Chondrocyte (in vitro differentiated cells): ENCODE measurements at places on chromosomes 1 and 21.

- no peak for DNase-seq
Observed at GRCh38 chr1:186491336-186491735, 30.4 kb upstream of the PDC start.

GRCh38 chr1:30405081-30405480, 318.3 kb downstream of the MATN1 start:
- no peak for DNase-seq

- no peak for DNase-seq
Observed at GRCh38 chr1:27605796-27606707, 2.1 kb upstream of the AHDC1 start.

DNA sequence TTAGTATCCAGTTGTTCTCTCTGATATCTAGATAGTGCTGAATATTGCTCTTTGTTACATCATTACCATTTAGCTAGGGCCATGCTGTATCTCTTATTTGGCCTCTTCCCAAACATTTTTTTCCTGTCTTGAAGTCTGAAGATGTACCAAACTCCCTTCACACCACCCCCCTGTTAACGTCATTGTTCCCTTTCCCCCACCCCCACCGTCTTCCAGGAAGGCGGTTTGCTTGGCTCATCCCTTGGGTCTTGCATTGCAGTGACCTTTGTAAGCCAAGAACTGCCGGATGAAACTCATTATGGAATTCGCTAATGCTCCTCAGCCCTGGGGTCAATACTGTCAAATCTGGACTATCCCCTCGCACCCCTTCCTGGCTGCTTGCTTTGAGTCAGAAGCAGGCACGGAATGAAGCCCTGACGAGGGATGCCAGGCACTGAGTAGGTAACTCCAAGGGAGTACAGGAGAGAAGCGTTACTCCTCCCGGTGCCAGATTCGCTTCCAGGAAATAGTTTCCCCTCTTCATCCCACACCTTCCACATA, 283.1 kb downstream of the TM2D1 start:
- no peak for DNase-seq

DNA sequence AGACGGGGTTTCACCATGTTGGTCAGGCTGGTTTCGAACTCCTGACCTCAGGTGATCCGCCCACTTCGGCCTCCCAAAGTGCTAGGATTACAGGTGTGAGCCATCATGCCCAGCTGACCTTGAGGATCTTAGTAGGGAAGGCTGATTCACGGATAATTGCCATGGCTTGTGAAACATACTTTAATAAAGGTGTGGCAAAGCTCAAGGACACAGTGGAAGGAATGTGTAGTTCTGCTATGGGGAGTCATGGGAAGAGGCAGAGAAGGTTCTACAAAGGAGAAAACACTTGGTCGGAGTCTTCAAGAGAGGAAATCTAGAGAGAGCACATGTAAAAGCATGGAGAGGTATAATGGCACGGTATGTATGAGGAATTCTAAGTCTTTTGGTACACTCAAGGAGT, 12.7 kb upstream of the PTCH2 start:
- DNase-seq, result no peak

DNA sequence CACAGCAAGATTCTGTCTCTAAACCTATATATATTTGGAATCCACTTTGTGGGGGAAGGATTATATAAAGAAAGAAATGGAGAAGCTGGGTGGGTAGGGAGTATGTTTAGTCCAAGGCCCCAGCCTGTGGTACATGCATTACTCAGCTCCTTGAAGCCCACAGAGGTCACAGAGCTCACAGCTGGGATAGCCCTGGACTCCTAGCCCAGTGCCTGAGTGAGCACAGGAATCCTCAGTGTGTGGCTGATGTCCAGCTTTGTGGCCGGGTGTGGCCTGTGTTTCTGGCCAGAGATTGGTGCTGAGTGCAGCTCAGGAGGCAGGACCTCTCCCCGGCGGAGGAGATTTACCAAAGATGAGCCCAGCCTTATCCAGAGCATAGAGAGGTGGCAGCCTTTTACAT, 7.6 kb downstream of the CAPN9 start:
- DNase-seq, result no peak

- DNase-seq, result no peak
Observed at GRCh38 chr1:109225308-109225707, 11.6 kb downstream of the SARS1 start.

DNA sequence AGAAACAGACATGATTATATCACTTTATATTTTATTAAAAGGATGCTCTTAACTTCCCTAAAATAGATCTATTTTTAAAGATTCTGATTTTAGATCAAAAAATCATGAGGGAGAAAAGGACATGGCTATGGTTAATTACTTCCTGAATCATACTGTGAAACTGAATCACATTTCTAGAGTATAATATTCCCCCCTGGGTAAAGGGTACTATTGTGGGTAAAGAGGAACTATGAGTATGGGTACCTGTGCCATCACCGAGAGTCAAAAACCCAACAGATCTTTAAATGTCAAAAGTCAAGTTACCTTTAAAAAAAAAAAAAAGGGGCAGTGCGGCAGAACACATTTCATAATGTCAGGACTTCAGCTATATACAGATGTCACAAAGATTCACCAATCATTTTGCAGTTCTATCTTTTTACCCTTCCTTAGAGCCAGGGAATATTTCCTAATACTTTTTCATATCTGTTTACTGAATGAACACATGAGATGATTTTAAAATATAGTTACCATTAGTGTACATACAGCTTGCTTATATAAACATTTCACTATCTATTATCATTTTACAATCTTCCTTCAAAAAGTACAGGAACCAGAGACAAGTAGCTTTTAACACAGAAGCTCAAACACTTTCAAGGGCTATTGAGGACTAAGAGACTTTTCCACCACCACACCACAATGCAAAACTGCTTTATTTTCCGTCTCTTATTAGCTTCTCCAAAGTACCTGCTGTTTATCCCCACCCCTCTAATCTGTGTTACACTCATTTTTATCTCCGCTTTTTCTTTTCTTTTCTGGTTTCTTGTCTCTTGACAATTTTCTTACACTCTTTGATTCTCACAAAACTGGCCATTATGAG, 45.0 kb downstream of the EVI5 start:
- DNase-seq, result no peak

GRCh38 chr1:91582431-91582921, 81.8 kb downstream of the CDC7 start:
- no peak for DNase-seq

DNA sequence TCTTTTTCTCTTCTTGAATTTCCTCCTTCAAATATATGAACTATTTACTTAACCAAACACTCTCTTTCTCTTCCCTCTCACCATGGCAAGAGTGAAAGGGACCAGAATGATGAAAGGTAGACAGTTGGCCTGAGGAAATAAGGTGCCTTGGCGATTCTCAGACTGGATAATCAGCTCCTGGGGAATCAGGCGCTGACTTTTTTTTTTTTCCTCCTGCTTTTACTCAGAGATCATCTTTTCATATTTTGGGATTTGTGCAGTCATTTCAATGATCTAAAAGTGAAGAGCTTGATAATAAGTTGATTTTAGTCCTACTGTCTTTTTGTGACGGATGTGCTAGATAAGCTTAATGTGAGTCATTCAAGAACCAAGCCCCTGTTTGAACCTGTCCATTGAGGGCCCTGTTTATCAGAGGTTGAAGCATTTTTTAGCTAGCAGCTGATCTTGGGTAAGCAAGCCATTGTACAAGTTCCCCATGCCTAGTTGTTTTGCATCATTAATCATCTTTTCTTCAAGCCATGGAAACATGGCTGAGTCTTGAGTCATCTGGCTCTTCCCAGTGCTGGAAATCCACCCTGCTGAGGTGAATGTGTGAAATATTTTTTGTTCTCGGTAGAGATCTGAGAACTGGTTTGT, 40.8 kb downstream of the ITSN1 start:
- no peak for DNase-seq

DNA sequence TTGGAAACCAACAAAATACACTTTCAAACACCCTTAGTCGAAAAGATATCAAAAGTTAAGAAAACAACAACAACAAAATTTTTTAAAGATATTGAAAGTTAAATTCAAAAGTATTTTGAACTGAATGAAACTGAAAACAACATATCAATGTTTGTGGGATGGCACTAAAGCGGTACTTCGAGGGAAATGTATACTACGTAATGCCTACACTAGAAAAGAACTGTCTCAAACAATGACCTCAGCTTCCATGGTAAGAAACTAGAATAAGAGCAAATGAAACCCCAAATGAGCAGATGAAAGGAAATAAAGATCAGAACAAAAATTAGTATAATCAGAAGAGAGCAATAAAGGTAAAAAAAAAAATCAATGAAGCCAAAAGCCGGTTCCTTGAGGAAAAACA, 6.1 kb downstream of the CBR1 start:
- DNase-seq, result no peak

GRCh38 chr1:52179073-52179472, 37.2 kb downstream of the ZFYVE9 start:
- no peak for DNase-seq

- no peak for DNase-seq
Observed at GRCh38 chr1:159862557-159862956, at the start of gene VSIG8. VSIG8 (minus strand) TSS chr1:159862657; CDS start chr1:159862521, 136 bp downstream.

GRCh38 chr1:109432336-109432735, 6.1 kb upstream of the PSMA5 start:
- no peak for DNase-seq

DNA sequence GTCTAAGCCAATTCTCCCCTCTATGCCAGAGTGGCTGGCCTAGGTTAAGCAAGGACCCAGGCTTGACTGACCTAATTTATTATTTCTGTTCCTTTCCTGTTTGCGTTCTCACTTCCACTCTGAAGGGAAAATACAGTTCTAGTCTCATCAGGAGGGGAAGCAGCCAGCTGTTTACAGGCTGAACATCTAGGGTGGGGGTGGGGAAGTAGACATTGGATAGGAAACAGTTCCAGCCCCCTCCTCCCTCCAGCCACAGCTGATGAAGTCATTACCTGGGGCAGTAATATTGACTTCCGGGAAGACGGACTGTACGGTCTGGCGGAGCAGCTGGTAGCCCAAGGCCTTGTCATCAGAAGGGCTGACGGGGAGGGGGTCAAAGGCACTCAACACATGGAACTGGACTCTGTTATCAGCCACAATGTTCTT, 17.6 kb downstream of the PM20D1 start:
- no peak for DNase-seq

DNA sequence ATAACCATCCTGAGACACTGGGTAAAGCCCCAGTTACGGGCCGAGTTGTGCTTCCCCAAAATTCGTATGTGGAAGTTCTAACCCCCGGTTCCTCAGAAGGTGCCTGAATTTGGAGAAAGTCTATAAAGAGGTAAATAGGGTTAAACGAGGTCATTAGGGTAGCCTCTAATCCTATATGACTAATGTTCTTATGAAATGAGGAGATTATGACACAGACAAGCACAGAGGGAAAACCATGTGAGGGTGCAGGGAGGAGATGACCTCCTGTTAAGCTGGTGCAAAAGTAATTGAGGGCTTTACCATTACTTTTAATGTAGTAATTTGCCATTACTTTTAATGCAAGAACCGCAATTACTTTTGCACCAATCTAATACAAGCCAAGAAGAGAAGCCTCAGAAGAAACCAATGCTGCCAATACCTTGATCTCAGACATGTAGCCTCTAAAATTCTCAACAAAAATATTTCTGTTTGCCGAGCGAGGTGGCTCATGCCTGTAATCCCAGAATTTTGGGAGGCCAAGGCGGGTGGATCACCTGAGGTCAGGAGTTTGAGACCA, 260.8 kb downstream of the GPATCH2 start:
- DNase-seq, result no peak

DNA sequence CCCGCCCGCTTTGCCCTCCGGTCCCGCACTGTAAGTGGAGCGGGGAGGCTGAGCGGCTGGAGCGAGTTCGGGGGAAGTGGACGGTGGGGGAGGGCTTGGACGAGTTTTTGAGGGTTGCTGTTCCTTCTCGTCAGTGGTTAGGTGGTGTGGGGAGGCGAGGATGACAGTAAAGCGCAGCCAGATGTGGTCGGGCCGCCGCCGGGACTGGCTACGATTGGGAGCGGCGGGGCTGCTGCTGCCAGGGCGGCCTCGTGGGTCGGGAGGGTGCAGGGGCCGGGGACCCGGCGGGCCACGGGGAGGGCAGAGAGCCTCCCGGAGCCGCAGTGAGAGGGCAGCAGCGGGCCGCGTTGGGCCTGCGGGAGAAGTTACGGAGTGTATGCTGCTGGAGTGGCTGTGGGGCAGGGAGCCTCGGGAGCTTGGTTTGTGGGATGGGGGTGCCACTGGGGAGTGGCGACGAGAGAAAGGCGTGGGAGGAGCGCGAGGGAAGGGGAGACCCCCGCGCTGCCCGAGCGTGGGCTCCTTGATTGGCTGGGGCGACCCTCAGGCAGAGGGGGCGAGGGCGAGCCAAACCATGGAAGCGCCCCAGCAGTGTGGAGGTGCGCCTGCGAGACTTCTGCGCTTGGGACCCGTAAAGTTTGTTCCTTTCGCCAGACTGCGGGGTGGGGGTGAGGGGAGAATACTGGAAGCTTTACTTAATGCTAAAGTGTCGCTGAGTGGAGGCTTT, 2.1 kb downstream of the ADGRL2 start:
- DNase-seq, result peak; percentile 94

DNA sequence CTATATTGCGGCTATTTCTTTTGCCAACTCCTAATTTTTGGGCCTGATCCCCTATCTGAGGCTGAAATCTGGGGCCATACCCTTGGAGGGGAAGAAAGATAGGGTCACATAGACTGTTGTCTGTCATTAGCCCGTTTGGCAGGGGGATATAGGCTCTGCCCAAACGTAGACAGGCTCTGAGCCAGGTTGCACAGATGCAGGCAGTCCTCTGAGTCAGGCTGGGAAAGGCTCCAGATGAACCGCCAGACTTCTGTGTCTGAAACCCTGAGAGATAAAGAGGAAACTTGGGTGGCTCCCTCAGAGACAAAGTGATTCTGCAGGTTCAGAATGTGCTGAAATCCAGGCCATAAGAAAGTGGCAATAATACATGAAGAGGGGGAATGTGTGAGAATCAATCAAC, 4.0 kb upstream of the CAP1 start:
- no peak for DNase-seq

- DNase-seq, result no peak
Observed at GRCh38 chr1:112196731-112197130, 199.3 kb upstream of the CTTNBP2NL start.

DNA sequence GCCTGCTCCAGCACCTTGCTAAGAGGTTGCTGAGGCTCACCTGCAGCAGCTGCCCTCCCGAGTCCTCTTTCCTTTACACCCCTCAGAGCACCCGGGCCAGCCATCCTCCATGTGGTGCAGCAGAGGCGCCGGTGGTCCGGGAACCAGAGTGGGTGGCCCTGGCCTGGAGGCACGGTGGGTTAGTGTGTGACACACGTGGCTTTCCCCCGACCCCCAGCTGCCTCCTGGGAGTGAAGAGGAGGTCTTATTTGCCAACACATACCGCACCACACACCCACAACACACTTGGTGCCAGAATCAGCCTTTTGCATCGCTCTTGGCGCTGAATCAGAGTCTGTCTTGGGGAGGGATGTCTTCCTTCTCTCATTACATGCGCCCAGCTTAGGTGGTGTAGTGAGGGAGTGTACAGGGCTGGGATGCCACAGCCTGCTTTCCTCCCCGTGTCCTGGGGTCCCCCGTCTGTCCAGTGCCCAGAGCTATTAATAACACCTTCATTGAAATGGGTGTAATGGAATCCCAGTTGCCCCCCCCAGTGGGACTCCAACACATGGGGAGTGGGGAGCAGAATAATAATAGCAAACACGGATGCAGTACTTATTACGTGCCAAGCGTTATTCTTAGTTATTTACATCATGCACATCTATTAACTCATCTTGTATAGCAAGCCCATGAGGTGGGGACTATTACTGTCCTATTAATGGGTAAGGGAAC, 38.2 kb downstream of the MAPKAPK2 start:
- DNase-seq, result no peak

- DNase-seq, result no peak
Observed at GRCh38 chr1:208208132-208208487, 36.1 kb downstream of the PLXNA2 start.

- peak; percentile 41 for DNase-seq
Observed at GRCh38 chr1:226984521-226985238, 44.6 kb downstream of the COQ8A start.

- no peak for DNase-seq
Observed at GRCh38 chr1:187794561-187794960, 965.8 kb downstream of the PLA2G4A start.
